Activated naive CD4-positive, alpha-beta T cell treated with anti-CD3 and anti-CD28 coated beads, Interleukin-2, amount 50 U/mL, for 72 hours (primary cell): ENCODE measurements at places on chromosomes 16 and 17.

- DNase-seq = no peak
Measured at GRCh38 chr17:75078284-75079022, 9.3 kb upstream of the SLC16A5 start.

- no peak for DNase-seq
Measured at GRCh38 chr17:4405699-4406098, 28.0 kb upstream of the SPNS3 start.

GRCh38 chr16:89408315-89408714 is 82.0 kb downstream of the ANKRD11 start:
- no peak for DNase-seq

DNA sequence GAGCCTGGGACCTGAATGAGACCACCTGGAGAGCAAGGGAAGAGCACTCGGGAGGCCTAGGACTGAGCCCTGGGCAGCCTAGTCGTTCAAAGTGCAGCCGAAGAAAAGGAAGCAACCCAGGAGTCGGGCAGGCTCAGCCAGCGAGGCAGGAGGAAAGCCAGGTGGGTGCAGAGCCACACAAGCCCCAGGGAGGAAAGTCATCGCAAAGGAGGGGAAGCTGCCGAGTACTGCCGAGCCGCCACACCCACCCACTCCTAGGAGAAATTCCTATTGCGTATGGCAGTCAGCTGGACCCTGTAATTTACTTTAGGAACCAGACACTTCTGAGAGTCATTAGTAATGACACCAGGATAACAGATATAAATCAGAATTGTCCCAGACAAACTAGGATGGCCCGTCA is 187.6 kb downstream of the KATNIP start:
- no peak for DNase-seq

- no peak for DNase-seq
Measured at GRCh38 chr16:57762365-57763040, 26.9 kb downstream of the KATNB1 start.

- no peak for DNase-seq
Measured at GRCh38 chr17:55661256-55661758, 61.4 kb downstream of the TMEM100 start.

- DNase-seq = no peak
Measured at GRCh38 chr17:64574646-64575045, 67.9 kb downstream of the CEP95 start.

DNA sequence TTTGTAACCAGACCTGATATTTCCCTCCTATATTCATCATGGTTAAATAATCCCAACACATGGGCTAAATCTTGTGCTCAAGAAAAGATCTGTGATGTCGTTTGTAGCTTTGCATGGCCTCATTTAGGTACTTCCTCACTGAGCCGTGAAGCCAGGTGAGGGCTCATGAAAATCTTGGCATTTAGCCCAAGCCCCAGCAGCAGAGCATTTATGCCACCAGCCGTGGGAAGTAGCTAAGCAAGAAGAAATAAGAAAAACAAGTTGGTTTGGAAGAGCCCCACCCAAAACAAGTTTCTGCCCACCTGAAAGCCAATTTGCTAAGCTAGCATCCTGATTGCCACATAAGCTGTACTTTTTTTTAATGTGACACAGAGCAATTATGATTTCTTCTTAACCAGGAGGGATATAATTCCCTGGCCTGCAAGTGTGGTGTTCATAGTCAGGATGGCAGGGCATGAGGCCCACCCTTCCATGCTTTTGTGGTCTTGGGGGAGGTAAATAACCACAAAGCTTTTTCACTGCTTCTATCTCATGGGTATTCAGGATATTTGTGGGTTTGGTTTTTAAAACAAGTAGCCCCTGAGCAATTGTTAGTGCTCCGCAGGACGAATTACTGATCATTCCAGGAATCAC is 10.5 kb downstream of the TMIGD1 start:
- no peak for DNase-seq

DNA sequence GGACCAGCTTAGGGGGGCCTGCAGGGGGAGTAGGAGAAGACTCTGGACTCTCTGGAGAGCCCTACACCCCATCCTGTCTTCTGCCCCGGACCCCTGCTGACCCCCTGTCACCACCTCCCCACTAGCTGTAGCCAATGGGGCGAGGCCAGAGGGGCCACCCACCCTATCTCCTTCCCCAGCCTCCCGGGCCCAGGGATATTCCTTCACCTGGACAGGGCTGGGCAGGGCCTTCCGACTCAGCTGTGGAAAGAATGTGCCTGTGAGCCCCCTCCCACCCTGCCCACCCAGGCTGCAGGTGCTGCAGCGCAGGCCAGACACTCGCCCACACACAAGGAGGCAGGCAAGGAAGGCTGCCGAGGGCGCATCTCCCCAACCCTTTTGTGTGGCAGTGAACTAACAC is 23.0 kb downstream of the TSPOAP1 start:
- no peak for DNase-seq

GRCh38 chr16:55944377-55944802 is 69.2 kb upstream of the CES5A start:
- no peak for DNase-seq

DNA sequence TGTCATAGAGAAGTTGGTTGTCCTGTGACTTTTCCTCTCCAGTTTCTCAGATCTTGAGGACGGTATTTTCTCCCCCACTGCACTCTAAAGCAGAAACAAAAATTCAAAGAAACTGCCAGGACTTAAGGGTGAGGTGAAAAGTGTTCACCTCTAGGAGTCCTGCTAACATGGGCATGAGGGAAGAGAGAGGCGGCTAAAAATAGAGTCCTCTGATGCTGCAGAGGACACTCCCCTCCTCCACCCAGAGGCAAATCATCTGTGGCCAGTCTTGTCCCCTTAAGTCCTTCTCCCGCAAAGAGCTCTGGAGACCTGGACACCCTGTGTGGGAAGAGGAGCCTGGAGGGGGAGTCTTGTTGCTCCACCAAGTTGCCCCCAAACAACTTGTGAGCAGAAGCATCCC is 4.7 kb upstream of the DDX19A start:
- no peak for DNase-seq

DNA sequence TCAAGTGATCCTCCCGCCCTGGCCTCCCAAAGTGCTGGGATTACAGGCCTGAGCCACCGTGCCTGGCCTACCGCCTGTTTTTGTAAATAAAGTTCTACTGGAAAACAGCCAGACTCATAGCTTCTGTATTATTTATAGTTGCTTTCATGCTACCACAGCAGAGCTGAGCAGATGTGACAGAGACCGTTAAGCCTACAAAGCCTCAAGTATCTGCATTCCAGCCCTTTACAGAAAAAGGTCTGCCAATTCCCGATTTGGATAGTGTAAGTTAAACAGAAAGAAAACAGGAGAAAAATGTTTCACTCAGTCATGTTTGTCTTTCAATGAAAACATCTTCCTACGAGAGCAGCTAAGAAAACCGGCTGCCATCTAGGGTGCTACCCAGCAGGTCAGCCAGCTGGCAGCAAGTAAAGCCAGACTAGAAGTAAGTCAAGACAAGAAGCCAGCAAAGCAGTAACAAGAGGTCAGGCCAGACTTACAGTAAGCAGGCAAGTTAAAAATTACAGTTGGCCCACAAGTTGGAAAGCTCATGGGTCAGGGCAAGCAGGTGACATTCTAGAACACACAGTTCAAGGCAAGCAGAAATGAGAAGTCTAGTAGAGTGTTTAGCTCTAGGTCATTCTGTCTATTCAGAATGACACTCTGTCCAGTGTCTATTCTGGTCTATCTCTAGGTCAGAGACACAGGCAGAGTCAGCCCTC is 17.7 kb downstream of the NCBP3 start:
- DNase-seq = no peak

DNA sequence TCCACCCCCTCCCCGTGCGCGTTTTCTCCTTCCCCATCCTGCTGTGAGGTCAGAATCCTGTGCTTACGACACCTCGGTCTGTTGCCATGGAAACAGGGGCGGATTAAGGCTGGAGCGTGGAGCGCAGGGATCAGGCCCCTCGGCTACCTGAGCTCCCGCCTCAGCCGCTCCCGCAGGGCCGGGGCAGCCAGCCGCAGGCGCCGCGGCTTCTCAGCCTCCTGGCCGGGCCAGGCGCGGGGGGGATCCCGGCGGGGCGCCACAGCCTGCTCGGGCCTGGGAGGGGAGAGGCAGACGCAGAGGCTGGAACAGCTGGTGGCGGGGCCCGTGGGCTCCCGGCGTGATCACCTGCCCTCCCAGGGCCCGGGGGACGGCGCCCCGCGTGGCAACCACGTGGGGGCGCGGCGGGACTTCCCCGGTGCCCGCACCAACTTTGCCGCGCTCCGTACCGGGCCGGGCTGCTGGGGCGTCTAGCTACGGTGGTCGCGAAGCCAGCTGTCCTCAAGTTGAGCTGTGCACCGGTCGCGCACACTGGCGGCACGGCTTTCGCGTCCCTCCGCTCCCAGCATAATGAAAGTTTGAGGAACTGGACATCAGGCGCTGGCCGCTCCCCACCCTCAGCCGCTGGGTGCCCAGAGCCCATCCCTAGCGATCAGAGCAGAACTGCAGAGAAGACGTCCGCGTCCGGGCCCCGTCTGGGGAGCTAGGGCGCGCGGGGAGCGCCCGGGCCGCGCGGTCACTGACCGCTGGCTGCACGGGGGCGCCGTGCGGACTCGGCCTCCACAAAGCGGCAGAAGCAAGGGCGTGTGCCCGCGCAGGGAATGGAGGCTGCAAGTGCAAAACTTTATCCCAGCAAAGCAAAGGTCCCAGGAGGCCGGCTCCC is 1.2 kb downstream of the RTN4RL1 start:
- no peak for DNase-seq

DNA sequence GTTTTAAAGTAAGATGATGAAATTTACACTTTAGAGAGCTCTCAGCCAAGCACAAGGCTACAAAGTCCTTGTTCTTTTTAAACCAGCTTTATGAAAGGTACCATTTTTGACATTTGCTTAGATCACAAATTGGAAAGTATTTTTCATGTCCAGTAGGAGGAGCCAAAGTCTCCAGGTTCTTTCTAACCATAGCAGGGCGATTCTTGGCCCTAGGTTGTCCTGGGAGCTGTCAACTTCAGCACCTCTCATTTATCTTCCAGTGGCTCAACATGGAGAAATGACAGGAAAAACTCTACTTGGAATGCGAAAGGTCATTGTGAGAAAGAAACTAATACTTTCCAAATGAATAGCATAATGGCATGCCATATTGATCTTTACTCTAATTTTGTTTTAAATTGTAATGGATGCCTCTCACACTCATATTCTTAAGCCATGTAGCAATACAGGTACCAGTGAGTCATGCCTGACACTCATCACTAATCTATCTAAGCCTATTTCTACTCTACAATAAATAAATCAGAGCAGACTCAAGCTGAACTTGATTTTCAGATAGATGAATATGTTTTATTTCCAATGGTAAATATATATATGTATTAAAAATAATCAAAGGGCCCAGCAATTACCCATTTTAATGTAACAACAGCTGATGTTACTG is 919.1 kb upstream of the EEF2KMT start:
- no peak for DNase-seq

- no peak for DNase-seq
Measured at GRCh38 chr16:49923411-49923810, 67.5 kb upstream of the ZNF423 start.

DNA sequence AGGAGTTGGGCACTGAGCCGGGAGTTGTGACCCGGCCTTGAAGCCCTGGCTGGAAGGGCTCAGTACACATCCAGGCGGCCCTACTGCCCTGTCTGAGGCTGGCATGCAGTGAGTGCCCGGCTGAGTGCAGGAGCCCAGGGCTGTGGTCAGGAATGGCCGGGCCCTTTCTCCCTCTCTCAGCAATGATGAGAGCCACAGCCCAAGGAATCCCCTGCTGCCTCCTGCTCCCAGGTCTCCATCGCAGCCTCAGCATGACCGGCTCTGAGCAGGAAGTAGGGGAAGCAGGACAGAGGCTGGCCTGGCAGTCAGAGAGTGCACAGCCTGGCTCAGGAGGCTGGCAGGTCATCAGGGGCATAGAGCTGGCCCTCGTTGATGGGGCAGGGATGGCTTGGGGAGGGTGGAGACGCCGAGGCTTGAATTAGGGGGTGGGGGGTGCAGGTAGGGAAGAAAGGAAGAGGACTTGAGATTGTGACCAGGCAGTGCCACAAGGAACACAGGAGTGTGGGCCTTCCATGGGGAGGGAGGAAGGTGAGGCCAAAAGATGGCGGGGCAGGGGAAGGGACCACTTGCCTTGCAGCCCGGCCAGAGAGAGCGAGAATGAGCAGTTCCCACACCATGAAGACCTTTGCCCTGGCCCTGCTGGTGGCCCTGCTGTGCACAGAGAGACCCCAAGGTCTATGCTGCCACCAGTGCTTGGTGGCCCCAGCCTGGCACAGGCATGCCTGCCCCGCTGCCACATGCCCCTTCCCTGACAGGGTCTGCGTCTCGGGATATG is 32.1 kb upstream of the KRT17 start:
- DNase-seq = no peak

DNA sequence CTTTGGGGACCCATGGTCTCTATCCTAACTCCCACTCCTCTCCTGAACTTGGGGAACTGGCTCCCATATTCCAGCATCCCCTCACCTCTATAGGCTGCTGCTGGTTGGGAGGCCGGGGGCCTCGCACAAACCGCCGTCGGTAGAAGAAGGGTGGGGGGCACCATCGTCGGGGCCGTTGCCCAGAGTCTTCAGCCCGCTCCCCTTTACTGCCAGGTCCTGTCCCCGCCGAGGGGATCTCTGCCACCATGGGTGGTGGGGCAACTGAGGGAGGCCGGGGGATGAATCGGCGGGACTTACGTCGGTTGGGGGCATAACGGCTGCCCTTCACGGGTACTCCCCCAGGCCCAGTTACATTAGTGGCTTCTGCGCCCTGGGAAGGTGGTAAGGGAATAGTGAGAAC is 4.3 kb downstream of the YBX2 start:
- no peak for DNase-seq

GRCh38 chr16:85036236-85037049 is 8.8 kb downstream of the KIAA0513 start:
- DNase-seq = no peak

DNA sequence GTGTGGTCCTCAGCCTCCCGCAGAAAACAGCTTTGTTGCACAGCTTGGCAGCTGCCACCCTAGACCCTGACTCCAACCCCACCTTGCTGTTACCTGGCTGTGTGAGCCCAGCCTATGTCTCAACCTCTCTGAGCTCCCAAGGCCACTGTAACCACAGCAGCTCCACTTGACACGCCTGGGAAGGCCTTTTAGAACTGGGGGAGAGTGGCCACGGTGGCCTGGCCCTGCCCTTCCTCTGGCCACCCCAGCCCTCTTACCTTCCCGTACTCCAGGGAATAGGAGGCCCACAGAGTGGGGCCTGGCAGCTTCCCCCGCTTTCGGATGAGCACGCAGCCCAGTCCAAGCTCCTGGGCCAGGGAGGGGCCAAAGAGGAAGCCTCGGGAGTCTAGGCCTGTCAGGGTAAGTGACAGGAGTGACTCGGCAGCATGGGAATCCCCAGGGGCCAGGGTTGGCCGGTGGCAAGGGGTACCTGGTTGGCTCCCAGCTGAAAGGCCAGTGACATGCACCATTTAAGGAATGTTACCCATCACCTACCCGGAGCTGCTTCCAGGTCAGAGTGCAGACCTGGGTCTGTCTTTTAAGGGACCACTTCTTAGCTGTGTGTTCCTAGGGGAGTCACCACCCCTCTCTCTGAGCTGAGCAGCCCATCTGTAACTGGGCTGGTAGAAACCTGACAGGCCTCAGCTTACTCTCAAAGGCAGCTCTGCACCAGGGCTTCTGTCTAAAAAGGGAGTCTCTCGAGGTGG is 1.4 kb downstream of the APRT start:
- peak; percentile 73 for DNase-seq

GRCh38 chr17:55237268-55237667 is 27.5 kb upstream of the HLF start:
- no peak for DNase-seq

GRCh38 chr16:58187092-58187491 is 10.8 kb downstream of the CSNK2A2 start:
- no peak for DNase-seq
